ENCODE measurements at places on chromosomes 2 and 18.

- peaks cover 10% of the 10 kb centered on the region for H3K36me3 ChIP-seq
- H3K4me1 ChIP-seq = no peaks in the 10 kb centered on the region
- H3K27me3 ChIP-seq = no peaks in the 10 kb centered on the region
- no peak overlapping the region for H3K4me3 ChIP-seq
- no peak overlapping the region for H3K27ac ChIP-seq
- DNase-seq = no peak
Observed at GRCh38 chr2:224778474-224778877, 62.3 kb upstream of the CCDC195 start.

DNA sequence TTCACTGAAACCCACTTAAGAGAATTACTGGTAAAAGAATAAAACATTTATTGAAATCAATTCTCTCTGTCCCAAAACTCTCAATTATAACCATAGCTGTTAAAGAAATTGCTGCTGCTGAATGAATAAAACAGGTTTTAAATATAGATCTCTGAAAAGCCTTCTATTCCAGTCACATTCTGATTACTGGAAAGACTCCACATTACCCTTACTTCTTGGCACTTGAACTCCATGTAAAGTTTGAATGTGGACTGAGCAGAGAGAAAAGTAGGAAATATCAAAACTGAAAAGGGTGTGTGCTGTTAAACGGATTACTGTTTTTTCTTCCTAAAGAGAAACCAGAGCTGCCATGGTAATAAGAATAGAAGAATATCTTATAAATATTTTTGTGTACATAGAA lies 655.3 kb upstream of the SETBP1 start:
- no peaks in the 10 kb centered on the region for H3K27me3 ChIP-seq
- no peak for DNase-seq
- H3K27ac ChIP-seq = no peak overlapping the region
- no peaks in the 10 kb centered on the region for H3K4me1 ChIP-seq

DNA sequence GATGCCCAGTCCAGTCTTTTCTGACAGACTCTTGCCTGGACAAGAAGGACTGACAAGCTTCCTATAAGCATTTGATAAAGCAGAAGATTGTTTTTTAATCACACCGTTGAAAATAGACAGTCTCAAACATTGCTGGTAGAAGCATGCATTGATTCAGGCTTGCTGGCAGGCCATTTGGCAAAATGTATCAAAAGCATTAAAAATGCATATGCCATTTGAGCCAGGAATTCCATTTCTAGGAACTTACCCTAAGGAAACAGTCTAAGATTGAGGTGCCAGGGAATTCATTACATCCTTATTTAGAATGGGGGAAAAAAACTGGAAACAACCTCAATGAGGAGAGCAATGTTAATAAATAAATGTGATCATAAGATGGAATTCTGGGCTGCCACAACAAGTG lies 20.7 kb downstream of the LGALSL start:
- DNase-seq = no peak
- no peaks in the 10 kb centered on the region for H3K27me3 ChIP-seq
- H3K4me3 ChIP-seq = no peak overlapping the region
- H3K4me1 ChIP-seq = no peaks in the 10 kb centered on the region
- no peaks in the 10 kb centered on the region for H3K36me3 ChIP-seq

GRCh38 chr18:52615943-52616342 lies 275.9 kb downstream of the DCC start:
- H3K36me3 ChIP-seq = no peaks in the 10 kb centered on the region
- H3K4me3 ChIP-seq = no peak overlapping the region
- no peak overlapping the region for H3K27ac ChIP-seq
- H3K27me3 ChIP-seq = no peaks in the 10 kb centered on the region

DNA sequence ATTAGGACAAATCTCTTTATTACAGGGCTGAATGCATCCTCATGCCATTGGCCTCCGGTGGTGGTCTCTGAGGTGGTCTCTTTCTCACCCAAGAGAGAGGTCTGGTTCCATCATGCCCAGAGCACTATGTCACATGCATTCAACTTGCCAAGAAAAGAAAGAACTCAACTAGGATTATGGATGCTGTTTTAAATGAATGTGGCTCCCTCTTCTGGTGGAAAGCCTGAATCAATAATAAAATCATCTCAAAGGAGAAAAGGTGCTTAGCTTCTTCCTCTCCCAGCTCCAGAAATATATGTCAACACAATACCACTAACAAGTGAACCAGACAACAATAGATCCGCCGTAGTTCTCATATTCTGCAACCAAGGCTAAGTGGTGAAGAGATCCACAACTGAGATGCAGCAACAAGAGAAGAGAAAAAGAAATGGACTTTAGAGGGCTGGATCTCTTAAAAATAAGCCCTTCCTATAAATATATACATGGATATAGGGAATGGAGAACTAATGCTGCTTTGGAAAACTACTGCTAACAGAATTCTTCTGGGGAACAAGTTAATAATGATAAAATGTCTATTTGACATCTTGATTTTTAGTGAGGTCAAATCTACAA lies 396.8 kb downstream of the NCKAP5 start:
- no peaks in the 10 kb centered on the region for H3K36me3 ChIP-seq
- H3K4me1 ChIP-seq = no peaks in the 10 kb centered on the region
- H3K27me3 ChIP-seq = no peaks in the 10 kb centered on the region
- no peak overlapping the region for H3K4me3 ChIP-seq

- no peaks in the 10 kb centered on the region for H3K4me1 ChIP-seq
- H3K27ac ChIP-seq = no peak overlapping the region
- no peaks in the 10 kb centered on the region for H3K36me3 ChIP-seq
- H3K27me3 ChIP-seq = no peaks in the 10 kb centered on the region
Observed at GRCh38 chr2:57516698-57517340, 529.8 kb upstream of the VRK2 start.

GRCh38 chr2:20634507-20635112 lies 16.3 kb downstream of the HS1BP3 start:
- peak overlapping the region; percentile 21 for H3K4me3 ChIP-seq
- H3K27me3 ChIP-seq = no peaks in the 10 kb centered on the region
- DNase-seq = no peak
- peaks cover 13% of the 10 kb centered on the region for H3K36me3 ChIP-seq
- peak overlapping the region; percentile 99 for H3K27ac ChIP-seq

DNA sequence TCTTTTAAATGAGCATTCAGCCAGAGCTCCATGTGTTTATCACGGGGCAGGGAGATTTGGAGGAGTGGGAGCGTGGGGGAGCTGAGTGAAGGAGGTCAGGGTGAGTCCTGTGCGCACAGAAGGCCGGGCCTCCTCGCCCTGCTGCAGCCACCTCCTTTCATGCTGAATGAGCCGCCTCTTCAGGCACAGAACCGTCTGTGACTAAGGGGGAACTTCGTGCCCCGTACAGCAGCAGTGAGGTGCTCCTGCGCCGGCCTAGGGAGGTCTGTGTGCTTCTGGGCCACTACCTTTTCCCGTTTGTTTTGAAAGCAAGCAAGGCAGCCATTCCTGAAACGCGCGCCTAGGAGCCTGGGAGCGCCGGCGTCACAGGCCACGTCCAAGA lies 27.1 kb upstream of the ZNF516 start:
- no peak for DNase-seq
- H3K27ac ChIP-seq = no peak overlapping the region
- no peak overlapping the region for H3K4me3 ChIP-seq
- no peaks in the 10 kb centered on the region for H3K27me3 ChIP-seq
